ENCODE measurements at places on chromosomes 7 and 10.

- DNase-seq = no peak
Measured at GRCh38 chr7:44226396-44226753, 25.6 kb downstream of the YKT6 start.

DNA sequence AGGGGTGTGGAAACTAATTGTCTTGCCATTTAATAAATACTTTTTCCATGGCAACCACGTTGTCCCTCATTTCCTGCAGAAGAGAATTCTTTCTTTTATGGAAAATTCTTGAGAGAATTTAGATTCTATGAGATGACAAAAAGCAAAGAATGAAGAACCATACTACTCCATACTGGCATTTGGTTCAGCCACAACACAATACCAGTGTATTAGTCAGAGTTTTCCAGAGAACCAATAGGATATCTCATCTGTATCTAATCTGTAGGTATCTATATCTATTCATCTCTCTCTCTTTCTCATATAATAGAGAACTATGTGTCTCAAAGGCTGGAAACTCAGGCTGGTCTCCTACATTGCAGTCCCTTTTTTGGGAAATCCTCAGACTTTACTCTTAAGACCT, 44.6 kb upstream of the NAMPT start:
- no peak for DNase-seq

DNA sequence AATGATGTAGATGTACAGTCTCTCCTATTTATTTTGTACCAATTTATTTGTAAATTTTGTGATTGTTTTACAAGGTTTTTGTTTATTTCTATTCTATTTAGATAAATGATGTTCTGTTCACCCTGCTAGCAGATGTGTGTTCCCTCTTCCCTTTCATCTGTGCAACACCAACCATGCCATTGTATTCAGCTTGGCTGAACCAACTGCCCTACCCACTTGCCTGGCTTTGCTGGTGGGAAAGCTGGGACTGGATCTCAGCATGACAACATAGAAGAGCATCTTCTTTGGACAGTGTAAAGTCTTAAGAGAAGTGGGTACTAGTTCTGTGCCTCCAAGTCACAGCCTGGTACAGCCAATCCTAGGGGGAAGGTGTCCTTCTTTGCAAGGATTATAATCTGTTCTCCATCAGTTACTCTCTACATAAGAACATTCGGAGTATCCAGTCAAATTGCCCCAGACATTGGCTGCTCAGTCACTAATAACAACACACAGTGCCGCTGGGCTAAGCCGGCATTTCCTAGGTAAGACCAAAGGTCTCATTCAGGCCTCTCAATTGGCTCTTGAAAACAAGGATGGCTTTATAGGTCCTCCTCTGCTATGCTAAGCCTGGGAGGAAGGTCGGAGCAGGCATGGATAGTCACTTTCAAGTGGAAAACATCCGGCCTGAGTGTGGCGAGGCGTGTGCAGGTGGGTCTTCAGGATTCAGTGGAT, 109.7 kb downstream of the NT5C2 start:
- DNase-seq = no peak

GRCh38 chr7:80277434-80278427, 143.1 kb downstream of the GNAI1 start:
- no peak for DNase-seq

Data from suppressor macrophage treated with lipopolysaccharide for 4 hours (primary cell).